H1 (cell line): ENCODE measurements at places on chromosomes 11 and 22. TPM values are rescaled to one million over a fixed set of nuclear protein-coding genes. Genes with fewer than 3 reads are reported as not detected.

DNA sequence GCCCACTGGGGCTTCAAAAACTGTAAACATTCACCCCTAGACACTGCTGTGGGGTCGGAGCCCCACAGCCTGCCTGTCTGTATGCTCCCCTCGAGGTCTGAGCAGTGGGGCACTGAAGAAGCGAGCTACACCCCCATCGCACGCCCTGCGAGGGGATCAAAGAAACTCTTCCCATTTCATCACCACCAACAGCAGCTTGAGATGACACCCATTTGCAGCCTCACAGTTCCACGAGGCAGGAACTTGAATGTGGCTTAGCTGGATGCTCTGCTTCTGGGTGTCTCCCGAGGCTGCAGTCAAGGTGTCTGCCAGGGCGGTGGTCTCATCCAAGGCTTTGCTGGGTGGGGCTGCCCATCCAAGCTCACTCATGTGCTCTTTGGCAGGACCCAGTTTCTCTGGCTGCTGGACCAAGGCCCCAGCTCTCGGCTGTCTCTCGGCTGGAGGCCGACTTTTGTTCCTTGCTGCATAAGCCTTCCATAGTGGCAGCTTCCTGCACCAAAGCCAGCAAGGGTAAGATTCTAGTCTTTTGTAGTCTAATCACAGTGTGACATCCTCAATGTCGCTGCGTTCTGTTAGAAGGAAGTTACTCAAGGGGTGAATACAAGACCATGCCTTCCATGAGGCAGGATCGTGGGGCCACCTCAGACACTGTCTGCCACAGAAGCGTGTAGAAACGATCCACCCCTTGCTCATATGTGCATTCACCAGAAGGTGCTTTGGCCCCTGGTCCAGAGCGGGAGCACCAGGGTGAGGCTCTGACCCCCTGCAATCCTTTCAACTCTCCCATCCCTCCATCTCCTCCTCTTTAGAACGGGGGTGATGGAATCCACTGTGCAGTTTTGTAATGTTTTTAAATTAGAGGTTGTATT, 46.2 kb upstream of the SEPTIN5 start:
- no peak overlapping the region for H3K27ac ChIP-seq
- DNase-seq = no peak
- H3K4me1 ChIP-seq = peaks cover 7% of the 10 kb centered on the region

- H3K4me1 ChIP-seq = no peaks in the 10 kb centered on the region
- H3K27me3 ChIP-seq = no peaks in the 10 kb centered on the region
- no peak overlapping the region for H3K27ac ChIP-seq
- no peak for DNase-seq
- no peak overlapping the region for H3K4me3 ChIP-seq
Measured at GRCh38 chr11:12567746-12568460, 106.3 kb upstream of the TEAD1 start.

- no peaks in the 10 kb centered on the region for H3K27me3 ChIP-seq
- no peaks in the 10 kb centered on the region for H3K4me1 ChIP-seq
- peaks cover 15% of the 10 kb centered on the region; the same call in 1 of the 2 replicates for H3K36me3 ChIP-seq
- no peak overlapping the region for H3K27ac ChIP-seq
Measured at GRCh38 chr11:133934599-133935550, 21.9 kb downstream of the IGSF9B start.

IL17REL gene
- total RNA-seq = 0.08 and 0.20 TPM in 2 replicates

CLCF1 gene
- 0.32 and 0.57 TPM in 2 replicates for total RNA-seq

TSSK2 gene
- total RNA-seq = not detected in 2 replicates
